CD4-positive, alpha-beta T cell treated with Interleukin-4 for 4 hours (primary cell): ENCODE measurements at places on chromosomes 4 and X.

DNA sequence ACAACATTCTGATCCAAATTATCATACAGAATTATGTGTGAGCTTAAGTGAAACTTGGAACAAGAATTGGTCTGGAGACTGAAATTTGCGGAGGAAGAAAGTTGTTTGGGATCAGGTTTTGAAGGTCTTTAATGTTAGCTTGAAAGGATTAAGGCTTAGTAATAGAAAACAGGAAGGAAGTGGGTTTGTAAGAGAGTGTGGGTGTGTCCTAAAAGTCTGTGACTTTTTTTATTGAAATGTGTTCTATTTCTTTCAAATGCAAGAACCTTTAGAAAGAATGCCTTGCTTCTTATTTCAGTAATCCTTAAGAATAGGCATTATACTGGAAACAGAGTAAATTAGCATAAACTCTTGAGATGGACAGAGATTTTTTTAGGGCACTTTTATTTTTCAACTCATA lies 198.0 kb downstream of the GALNTL6 start:
- no peak for DNase-seq

- DNase-seq = peak; percentile 66
Measured at GRCh38 chr4:127965803-127966175, 583 bp downstream of the ABHD18 start.

- no peak for DNase-seq
Measured at GRCh38 chrX:53354669-53355068, 67.8 kb downstream of the SMC1A start.

DNA sequence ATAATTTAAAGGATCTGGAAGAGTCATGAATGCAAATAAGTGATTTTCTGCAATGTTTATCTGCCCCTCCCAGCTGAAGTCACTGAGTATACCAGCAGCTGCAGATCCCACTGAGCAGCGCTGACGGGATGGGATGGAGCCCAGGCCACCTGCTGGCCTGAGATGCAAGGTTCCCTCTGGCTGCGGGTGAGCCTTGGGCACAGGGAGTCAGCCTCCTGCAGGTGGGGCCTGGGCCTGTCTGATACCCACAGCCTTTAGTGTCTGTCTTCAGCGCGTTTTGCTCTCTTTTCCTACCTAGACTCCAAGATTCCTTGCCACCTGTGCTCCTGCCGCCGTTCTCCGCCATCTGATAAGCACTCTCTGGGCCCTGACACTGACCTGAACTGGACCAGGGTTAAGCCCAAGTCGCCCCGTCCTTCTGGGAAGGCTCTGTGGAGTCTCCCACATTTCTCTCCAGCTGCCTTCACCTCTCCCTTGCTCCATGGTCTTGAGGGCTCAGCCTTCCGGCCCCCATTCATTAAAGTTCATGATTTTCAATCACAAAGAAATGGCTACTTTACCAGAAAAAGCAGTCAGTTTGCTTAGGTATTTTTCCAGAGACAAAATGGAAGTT lies 223.1 kb upstream of the FAT1 start:
- no peak for DNase-seq
